Left ventricle myocardium inferior (tissue), 1 donor: ENCODE measurements at places on chromosomes 12 and 14.

DNA sequence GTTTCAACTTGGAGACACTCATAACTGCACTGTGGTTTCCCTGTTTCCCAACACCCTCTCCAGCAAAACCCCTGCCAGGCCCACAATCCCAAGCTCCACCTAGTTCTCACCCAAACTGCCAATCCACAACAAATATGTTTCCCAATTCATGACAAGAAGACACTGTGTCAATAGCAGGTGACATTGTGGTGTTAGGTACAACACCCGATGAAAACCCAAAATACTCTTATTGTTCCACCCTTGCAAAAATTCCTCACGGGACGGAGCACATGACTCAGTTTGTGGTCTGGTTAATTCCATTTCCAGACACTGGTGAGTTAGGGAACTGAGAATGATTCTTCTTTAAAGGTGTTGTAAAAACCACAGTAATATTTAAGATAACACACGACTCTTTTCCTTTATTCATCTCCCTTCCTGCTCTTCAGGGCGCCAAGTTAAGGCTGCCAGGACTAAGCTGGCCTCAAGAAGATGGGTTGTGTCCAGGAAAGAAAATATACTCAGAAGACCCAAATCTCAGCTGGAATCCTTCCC is 735.5 kb downstream of the MED13L start:
- no peak for DNase-seq

- no peak for DNase-seq
Observed at GRCh38 chr12:93381161-93381975, 3.6 kb downstream of the NUDT4 start.

DNA sequence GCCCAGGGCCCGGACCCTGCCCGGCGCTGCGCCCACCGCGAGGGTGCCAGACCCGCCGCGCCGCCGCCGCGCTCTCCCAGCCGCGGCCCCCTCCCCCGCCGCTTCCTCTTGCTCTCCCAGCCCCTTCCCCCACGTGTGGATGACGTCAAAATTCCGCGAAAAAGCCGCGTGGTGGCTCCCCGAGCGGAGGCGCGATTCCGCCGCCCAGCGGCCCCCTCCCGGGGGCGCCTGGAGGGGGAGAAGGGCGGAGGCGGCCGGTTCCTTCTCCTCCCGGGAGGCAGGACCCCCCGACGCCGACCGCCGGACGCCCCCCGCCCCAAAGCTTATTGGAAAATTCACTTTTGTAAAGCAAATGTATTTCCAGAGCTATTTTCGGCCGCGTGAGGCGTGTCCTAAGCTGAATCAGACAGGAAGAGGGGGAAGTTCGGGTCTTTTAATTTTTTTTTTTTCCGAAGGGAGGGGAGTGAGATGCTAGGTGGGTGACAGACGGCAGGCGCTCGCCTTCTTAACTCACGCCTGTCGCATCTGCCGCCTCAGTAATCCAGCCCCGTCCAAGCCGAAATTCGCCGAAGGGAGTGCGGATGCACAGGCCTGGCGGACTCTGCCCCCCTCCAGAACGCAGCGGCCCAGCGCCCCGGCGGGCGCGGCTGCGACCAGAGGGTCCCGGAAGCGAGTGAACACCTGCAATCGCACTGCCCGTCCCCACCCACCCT is 4.1 kb upstream of the CCND2 start:
- peak; percentile 86 for DNase-seq

DNA sequence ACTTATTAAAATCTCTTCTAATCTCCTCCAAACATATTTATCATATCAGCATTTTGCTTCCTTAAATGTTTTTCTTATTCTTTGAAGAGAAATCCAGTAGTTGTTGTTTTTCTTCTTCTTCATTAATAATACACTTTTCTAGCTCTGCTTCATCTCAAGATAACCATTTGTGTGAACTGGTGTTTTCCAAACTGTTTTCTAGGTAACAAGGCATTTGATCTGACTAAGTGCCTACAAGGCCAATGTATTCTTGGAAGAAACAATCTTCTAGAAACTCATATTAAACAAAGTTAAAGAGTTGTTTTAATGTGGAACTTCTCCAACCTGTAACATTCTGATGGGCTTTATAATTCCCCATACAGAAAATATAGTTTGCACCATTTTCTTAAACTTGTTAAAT is 30.8 kb upstream of the IFNG start:
- DNase-seq: no peak

- DNase-seq: no peak
Observed at GRCh38 chr14:99996951-99997571, 68.2 kb upstream of the EVL start.
